ENCODE measurements at places on chromosomes 12 and 14. TPM values are rescaled to one million over a fixed set of nuclear protein-coding genes. Genes with fewer than 3 reads are reported as not detected.

- DNase-seq: no peak
Measured at GRCh38 chr12:110247340-110248095, 33.5 kb upstream of the ATP2A2 start.

DNA sequence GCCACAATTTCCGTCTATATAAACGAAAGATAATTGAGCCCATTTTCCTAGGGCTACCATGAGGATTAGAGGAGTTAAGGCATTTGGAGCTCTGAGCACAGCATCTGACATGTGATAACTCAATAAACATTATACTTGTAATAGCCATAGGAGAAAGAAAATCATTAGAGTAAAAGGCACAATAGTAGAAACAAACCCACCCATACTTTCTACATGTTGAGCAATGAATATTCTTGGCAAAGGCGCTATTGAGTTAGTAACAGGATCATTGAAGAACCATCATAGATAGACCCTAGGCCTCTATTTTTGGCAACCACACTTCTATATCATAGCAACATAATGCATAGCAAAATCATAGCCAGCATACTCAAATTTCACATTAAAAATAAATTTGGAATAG, 664.1 kb downstream of the NOVA1 start:
- no peak for DNase-seq

DNA sequence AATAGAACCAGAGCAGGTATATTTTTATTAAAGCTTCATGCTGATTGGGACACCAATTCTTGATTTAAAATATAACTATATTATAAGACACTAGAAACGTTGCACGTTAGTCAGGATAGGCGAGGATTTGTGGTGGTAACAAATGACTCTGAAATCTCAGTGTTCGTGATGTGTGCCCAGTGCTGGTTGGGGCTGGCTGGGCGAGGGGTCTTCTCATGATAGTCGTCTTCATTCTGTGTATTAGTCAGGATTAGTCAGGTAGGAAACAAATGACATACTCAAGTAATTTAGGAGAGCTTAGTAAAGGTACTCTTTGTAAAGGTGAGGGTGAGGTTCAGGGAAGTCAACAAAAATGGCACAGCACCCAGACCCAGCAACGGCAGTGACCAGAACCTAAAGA, 73.9 kb upstream of the HIF1A start:
- DNase-seq: no peak

- no peak for DNase-seq
Measured at GRCh38 chr12:107978641-107979040, 150.4 kb upstream of the WSCD2 start.

GRCh38 chr12:4447151-4447550, 1.5 kb upstream of the FGF6 start:
- DNase-seq: no peak

- no peak for DNase-seq
Measured at GRCh38 chr12:93019975-93020630, 91.0 kb upstream of the EEA1 start.

DNA sequence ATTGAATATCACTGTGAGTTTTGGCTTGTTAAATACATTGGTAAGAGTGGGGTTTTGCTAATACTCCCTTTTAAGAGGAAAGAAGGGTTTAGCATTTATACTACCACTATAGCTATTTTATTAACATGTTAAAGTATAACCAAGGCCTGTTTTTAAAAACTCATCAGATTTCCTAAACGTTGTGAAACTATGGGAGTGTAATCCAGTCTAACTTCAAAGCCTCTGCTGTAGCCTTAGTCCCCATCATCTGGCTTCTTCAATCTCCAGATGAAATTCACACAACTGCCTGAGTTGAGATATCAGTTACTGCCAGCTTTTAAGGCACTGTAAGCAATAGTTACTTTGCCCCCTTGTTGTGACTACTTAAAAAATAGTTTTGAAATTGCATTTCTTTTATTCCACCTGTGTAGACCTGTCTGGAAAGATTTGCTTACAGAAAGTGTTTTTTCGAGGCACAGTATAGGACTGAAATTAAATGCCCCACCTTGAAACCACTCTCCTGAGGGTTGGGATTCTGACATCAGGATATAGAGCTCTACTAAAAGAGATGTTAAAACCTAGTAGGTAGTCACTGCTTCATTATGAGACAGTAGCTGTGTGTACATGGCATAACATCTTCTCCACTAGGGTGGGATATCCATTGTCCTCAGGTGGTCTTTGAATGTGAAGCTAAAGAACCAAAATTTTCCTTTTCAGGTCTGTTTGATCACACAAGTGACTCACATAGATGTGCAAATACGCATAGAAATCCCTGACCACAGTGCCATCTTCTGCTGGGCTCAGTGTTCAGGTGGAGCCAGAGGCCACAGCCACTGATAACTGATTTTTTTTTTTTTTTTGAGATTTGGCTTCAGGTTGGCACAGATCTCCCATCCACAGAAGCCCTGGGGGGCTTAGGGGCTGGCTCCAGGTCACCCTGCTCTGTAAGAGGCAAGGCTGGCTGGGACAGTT, 125.5 kb downstream of the DAAM1 start:
- DNase-seq: no peak

DNA sequence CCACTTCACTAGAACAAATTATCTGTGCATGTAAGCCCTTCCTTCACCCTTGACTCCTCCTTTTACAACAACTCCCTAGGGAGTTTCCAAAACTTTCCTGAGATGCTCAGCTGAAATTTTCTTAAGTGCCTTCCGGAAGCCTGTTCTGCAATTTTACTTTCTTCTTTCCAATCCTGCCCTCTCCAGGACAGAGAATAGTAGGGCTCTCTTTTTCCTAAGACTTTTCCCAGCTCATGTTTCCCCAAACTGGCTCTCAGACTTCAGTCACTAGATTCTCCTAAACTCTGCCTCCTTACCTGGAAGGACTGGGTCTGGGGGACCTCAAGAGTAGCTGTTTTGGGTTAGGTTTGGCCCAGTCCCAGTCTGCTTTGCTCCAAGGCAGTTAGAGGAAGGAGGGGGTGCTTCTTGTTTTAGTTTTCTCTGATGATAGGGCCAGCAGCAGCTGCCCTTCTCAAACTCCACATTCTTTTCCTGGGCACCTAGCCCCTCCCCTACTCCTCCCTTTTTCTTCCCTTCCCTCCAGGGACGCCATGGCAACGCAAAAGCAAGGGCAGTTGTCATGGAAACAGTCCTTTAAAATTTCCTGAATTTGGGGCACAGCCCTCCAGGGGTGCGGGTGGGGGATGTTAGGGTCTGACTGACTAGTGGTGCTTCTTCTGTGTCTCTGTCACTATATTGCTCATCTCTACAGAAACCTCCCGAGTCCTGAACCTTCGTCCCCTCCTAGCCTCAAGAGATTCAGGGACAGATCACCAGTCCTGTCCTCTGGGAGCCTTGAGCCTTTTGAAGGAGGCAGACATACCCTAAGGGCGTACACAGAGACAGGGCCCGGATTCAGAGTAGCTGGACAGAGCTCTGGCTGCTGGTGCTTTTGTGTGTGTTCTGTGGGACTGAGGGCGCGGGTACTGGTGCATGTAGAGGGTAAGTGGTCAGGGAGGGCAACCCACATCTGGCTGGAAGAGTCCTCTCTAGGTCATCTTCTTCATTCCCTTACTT, 17.0 kb downstream of the PPP1R1A start:
- no peak for DNase-seq

DNA sequence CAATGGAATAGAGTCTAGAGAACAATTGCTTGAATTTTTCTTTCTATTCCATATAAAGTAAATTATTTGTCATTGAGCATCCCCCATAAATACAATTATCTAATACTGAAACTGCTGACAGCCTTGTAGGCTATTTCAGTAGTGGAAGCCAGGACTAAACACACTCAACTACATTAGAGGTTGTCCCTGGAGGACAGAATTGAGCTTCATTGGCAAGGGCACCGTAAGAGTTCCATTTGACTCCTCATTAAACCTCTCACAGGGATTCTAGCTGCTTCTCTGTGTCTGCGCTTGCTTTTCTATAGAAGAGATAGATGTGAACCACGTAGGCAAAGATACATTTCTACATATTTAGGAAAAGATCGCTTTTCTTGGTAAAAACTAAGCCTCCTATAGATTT, 3.5 kb upstream of the PTPRO start:
- DNase-seq: no peak

DNA sequence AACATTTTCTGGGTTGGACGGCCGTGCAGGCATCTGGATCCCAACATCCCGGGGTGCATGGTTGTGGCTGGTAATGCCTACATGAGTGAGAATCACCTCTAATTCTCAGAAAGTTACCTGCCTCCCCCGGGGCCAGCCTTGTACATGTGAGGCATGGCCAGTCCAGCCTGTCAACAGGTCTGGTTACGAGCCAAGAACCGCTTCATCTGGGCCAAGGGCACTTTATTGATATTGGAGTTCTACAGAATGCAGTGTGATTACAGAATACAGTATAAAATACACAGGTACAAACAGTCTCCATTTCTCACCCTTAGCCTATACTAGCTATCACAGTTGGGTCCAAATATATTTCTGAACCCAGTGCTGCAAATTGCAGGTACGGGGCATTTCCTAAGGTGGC, 84.9 kb upstream of the EVL start:
- DNase-seq: no peak

- DNase-seq: no peak
Measured at GRCh38 chr12:8770499-8770898, 51.9 kb upstream of the A2ML1 start.

- peak; percentile 90 for DNase-seq
Measured at GRCh38 chr12:42421844-42422779, 96.1 kb downstream of the PPHLN1 start.

DNA sequence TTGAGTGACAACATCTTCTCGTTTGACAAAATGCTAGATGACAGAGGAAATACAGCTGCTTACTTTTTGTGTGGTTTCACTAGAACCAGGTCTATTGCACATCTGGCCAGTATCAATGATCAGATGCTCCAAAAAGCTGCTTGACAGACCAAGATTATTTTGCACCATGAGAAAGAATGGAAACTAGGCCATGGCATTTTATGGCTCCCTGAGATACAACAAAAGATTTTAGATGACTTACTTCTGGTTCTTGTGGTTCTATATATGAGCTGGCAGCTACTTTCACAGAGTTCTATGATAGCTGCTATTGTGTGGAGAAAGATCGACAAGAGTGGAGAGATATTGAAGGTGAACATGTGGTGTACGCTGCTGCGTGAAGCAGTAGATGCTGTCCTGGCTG, 25.9 kb upstream of the PPFIBP1 start:
- no peak for DNase-seq

GRCh38 chr12:23168459-23168858, 543.5 kb downstream of the ETNK1 start:
- DNase-seq: no peak

GRCh38 chr14:68775614-68776126, 17.2 kb downstream of the ZFP36L1 start:
- DNase-seq: no peak

DNA sequence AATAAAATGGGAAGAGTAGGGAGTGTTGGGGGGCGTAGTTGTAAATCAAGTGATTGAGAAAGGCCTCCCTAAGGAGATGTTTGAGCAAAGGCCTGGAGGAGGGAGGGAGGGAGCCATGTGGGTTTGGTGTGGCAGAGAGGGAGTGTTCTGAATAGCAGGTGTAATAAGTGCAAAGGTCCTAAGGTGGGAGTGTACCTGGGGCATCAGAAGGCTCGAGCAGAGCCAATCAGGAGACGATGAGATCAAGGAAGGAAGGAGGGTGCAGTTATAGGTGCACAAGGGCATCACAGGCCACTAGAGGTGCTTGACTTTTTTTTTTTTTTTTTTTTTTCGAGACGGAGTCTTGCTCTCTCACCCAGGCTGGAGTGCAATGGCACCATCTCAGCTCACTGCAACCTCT, 77.9 kb upstream of the PLXNC1 start:
- no peak for DNase-seq

GRCh38 chr12:93571925-93572711, at the start of gene SOCS2:
Gene SOCS2, plus strand, starts transcription at chr12:93572675. Its CDS starts 223 bp downstream, at chr12:93572898.
- DNase-seq: no peak

DNA sequence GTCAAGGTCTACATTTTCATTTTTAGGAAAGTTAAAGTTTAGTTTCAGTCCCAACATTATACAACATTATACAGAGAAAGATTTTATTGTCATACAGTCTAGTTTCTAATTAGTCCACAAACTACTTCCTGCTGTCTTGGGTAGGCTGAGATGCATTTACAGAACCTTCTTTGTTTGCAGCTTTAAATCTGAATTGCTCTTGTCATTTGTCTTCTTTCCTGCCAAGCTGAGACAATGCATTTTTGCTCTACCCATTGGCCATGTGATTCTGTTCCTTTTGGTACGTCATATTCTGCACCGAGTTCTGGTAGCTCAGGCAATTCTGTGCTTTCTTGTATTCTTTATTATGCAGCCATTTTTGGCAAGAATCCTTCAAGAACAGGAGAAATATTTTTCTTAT, 228.5 kb downstream of the ATP23 start:
- no peak for DNase-seq

- DNase-seq: no peak
Measured at GRCh38 chr12:130968611-130969010, 14.9 kb downstream of the ADGRD1 start.

DNA sequence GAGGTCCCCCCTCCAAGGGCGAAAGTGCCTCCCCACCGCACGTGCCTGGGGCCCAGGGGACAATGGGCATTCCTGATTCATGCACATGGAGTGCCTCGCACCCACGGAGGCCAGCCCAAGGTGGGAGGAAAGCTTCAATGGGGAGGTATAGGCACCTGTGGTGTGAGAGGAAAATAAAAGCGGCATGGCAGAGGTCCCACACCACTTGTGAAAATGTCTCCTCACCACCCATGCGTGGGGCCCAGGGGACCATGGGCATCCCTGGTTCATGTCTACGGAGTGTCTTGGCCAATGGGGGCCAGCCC, 384.7 kb downstream of the ALG10 start:
- DNase-seq: no peak

DNA sequence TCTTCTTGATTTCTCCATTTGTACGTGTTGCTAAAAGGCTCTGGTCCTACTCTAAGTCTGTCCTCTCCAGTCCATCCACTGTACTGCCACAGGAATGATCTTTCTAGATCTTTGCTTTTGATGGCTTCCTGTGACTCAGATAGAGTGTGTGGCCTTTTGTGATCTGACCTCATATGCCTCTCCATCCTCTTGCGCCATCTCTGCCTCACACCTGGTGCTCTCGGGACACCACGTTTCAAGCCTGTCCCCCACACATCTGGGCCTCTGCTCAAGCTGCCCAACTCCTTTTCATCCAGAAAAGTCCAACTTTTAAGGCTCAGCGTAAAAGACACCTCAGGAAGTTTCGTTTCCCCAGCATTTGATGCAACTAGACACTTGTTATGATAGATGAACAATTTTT, 39.0 kb downstream of the DCAF4 start:
- peak; percentile 62 for DNase-seq

- DNase-seq: no peak
Measured at GRCh38 chr14:24735984-24736630, 102.1 kb upstream of the GZMB start.

DNA sequence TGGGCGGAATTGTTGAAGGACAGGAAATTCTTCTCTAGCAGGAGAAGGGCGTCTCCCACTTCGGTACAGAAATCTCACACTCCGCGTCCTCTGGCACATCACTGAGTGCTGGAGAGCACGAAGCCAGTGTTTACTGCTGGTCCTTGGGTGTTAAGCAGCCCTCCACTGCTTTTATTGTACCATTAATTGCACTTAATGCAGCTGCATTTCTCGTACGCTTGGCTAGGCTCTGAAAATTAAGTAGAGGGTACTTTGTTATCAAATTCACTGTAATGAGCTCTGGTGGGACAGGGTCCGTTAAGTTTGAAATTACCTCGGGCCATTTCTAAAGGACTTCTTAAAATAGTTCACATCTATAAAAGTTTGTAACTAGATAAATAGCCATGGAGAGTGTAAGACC, 411.2 kb downstream of the NPAS3 start:
- no peak for DNase-seq

Gene HOXC10
- 0.15 TPM for polyA plus RNA-seq

Gene STAC3
- 0.80 TPM for polyA plus RNA-seq

Gene KRT71
- not detected for polyA plus RNA-seq

Gene ARHGDIB
- 31.8 TPM for polyA plus RNA-seq

Gene LRRC9
- polyA plus RNA-seq: not detected

Gene RAPGEF3
- polyA plus RNA-seq: 2.0 TPM

Gene PLXNC1
- polyA plus RNA-seq: 0.77 TPM
